Glutamatergic neuron (in vitro differentiated cells): ENCODE measurements at places on chromosomes 3 and 15. TPM values are rescaled to one million over a fixed set of nuclear protein-coding genes. Genes with fewer than 3 reads are reported as not detected.

PCOLCE2 gene
- 33.4 TPM for total RNA-seq

GPR62 gene
- total RNA-seq = 0.44 TPM

ZPLD1 gene
- total RNA-seq = not detected

HTR3E gene
- not detected for total RNA-seq

CALML4 gene
- 4.1 TPM for total RNA-seq

BNC1 gene
- 1.1 TPM for total RNA-seq

PRKAR2A gene
- total RNA-seq = 55.5 TPM

ANKUB1 gene
- not detected for total RNA-seq

ATP13A4 gene
- total RNA-seq = 0.93 TPM

MON1A gene
- total RNA-seq = 15.4 TPM

TIMP4 gene
- not detected for total RNA-seq

PRC1 gene
- total RNA-seq = 42.5 TPM

HHLA2 gene
- total RNA-seq = not detected

FBXL2 gene
- 21.4 TPM for total RNA-seq

CHAC1 gene
- 45.6 TPM for total RNA-seq

CLDN18 gene
- not detected for total RNA-seq

MYL3 gene
- total RNA-seq = not detected

KLF13 gene
- total RNA-seq = 141 TPM

KCNH8 gene
- total RNA-seq = 30.9 TPM
